ENCODE measurements at places on chromosomes 1 and 21. TPM values are rescaled to one million over a fixed set of nuclear protein-coding genes. Genes with fewer than 3 reads are reported as not detected.

Gene FLG2
- polyA plus RNA-seq = not detected

Gene AMY1B
- not detected for polyA plus RNA-seq

- peak overlapping the region; percentile 85 for H3K4me3 ChIP-seq
- H3K27me3 ChIP-seq = no peaks in the 10 kb centered on the region
- DNase-seq = no peak
- H3K27ac ChIP-seq = peak overlapping the region; percentile 88
- peaks cover 35% of the 10 kb centered on the region for H3K4me1 ChIP-seq
- H3K36me3 ChIP-seq = peaks cover 24% of the 10 kb centered on the region
These were observed 11.1 kb upstream of the RAB42 start for GRCh38 chr1:28580722-28581530.

DNA sequence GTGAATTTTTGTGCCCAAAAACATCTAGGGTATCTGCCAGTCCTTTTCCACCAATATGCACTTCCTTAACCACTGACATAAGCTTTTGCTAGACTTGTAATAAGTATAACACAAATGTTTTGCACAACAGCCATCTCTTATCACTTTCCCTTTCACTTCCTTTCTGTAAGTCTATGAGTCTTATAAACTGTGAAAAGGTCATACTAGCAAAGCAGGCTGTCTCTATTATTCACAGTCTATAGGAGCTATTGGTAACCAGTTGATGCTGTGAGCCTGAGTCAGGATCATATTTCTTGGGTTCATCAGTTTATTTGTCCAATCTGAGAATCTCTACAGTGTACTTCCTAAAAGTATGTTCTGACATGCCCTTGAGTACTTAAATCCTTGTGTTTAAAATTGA lies 172.6 kb downstream of the CHRM3 start:
- no peaks in the 10 kb centered on the region for H3K27me3 ChIP-seq
- no peak overlapping the region for H3K4me3 ChIP-seq
- no peak overlapping the region for H3K27ac ChIP-seq
- no peaks in the 10 kb centered on the region for H3K36me3 ChIP-seq
- H3K4me1 ChIP-seq = no peaks in the 10 kb centered on the region

- DNase-seq = no peak
- no peaks in the 10 kb centered on the region for H3K27me3 ChIP-seq
- H3K4me1 ChIP-seq = peaks cover 33% of the 10 kb centered on the region
- no peak overlapping the region for H3K4me3 ChIP-seq
- H3K36me3 ChIP-seq = no peaks in the 10 kb centered on the region
These were observed 82.9 kb downstream of the STUM start for GRCh38 chr1:226631229-226632000.

Gene EPHB2
- polyA plus RNA-seq = 0.15 TPM

GRCh38 chr1:56797065-56797685 lies 22.0 kb downstream of the FYB2 start:
- peak; percentile 22 for DNase-seq
- H3K4me1 ChIP-seq = no peaks in the 10 kb centered on the region
- H3K4me3 ChIP-seq = no peak overlapping the region
- H3K36me3 ChIP-seq = no peaks in the 10 kb centered on the region
- H3K27ac ChIP-seq = peak overlapping the region; percentile 85
- no peaks in the 10 kb centered on the region for H3K27me3 ChIP-seq

- no peak overlapping the region for H3K4me3 ChIP-seq
- no peak overlapping the region for H3K27ac ChIP-seq
- H3K27me3 ChIP-seq = no peaks in the 10 kb centered on the region
- peaks cover 17% of the 10 kb centered on the region for H3K4me1 ChIP-seq
- H3K36me3 ChIP-seq = no peaks in the 10 kb centered on the region
These were observed 18.1 kb downstream of the SDCCAG8 start for GRCh38 chr1:243273945-243274344.

GRCh38 chr1:167455786-167456446 lies 62.4 kb downstream of the CD247 start:
- H3K27me3 ChIP-seq = no peaks in the 10 kb centered on the region
- no peaks in the 10 kb centered on the region for H3K36me3 ChIP-seq
- H3K4me1 ChIP-seq = peaks cover 9% of the 10 kb centered on the region
- peak overlapping the region; percentile 74 for H3K4me3 ChIP-seq

- H3K4me1 ChIP-seq = peaks cover 21% of the 10 kb centered on the region
- DNase-seq = no peak
- peak overlapping the region; percentile 37 for H3K4me3 ChIP-seq
- no peaks in the 10 kb centered on the region for H3K36me3 ChIP-seq
These were observed 26.6 kb downstream of the MSTO1 start for GRCh38 chr1:155636397-155637153.
